Anterior cingulate cortex (tissue), 58 donors: ENCODE measurements at places on chromosomes 7 and 10.
A peak's percentile ranks its signal among the peaks of the same experiment; 100 is the strongest.

GRCh38 chr10:878895-879294 lies 52.6 kb downstream of the LARP4B start:
- DNase-seq = no peak

DNA sequence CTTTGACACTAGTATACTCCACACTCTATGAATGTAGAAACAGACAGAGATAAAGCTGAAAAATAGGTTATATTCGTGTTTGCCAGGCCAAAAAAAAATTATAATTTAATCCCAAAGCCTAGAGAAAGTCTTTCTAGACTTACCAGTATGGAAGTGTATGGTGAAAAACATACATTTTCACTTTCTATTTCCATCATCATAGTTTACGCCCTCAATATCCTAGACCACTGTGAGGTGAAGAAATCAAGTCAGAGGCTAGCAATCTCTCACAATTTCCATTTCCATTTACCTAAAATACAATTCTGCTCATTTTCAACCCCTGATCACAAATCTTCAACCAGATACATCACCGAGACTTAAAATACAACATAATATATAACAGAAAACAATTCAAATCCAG lies 16.2 kb downstream of the GPR22 start:
- no peak for DNase-seq

- no peak for DNase-seq
Observed at GRCh38 chr7:154853727-154854095, 149.2 kb downstream of the PAXIP1 start.

GRCh38 chr10:104527013-104527412 lies 114.1 kb upstream of the SORCS3 start:
- no peak for DNase-seq

DNA sequence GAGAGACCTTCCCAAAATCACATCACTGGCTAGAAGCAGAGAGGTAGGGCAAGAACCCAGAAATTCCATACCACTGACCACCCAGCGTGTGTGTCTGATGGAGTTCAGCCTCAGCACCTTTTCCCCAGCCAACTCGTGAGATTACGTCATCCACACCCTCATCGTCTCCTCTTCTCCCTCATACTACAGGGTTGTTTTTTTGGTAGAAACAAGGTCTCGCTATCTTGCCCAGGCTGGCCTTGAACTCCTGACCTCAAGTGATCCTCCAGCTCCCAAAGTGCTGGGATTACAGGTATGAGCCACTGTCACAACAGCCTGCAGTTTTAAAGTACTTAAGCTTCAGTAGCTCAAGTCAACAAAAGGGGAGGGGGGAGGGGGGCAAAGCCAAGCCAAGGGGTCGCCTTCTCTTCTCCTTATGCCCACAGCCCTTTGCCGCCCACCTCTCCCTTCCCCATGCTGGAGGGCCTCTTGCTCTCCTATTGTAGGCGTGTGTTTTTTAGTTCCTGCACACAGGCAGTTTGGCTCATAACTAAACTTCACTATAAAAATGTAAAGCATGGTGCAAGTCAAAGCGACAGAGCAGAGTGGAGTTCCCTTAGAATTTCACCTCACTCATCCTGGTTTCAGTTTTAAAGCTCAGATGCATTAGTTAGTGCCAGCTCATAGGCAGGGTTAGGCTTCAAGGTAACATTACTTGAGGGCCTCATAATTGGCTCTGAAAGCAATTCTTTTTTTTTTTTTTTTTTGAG lies 5.2 kb upstream of the PRDX3 start:
- DNase-seq = no peak

- no peak for DNase-seq
Observed at GRCh38 chr7:135441791-135442190, 68.1 kb downstream of the CNOT4 start.

GRCh38 chr10:48457949-48458661 lies 146.8 kb downstream of the ARHGAP22 start:
- no peak for DNase-seq

DNA sequence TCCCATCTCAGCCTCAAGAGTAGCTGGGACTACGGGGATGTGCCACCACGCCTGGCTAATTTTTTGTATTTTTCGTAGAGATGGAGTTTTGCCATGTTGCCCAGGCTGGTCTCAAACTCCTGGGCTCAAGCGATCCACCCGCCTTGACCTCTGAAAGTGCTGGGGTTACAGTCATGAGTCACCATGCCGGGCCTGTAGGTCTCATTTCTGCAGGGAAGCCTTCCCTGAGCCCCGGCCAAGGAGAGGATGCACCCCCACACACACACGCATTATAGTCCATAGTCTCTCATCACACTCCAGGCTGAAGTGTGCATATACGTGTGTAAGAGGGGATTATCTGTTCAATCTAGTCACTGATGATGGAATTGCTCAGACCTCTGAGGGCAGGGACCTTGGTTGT lies 29.3 kb downstream of the KCNMA1 start:
- DNase-seq = no peak

DNA sequence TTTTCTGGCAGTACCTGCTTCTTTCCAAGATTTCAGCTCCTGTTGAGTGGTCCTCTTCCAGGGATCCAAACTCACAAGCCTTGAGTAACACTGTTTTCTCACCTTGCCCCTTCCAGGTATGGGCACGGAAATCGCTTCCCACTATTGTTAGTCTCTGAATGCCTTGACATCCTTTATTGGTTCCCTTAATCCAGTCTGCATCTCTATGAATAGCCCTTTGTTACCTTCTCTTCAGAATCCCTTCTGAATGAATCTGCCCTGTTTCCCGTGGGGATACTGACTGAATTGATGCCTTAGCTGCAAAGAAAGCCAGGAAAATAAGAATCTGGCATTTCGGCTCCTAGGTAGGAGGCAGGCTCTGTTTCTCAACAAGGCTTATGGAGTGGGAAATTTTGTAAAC lies 467.7 kb downstream of the PLXNA4 start:
- DNase-seq = no peak

GRCh38 chr10:70078329-70078728 lies 25.7 kb downstream of the MACROH2A2 start:
- DNase-seq = no peak

DNA sequence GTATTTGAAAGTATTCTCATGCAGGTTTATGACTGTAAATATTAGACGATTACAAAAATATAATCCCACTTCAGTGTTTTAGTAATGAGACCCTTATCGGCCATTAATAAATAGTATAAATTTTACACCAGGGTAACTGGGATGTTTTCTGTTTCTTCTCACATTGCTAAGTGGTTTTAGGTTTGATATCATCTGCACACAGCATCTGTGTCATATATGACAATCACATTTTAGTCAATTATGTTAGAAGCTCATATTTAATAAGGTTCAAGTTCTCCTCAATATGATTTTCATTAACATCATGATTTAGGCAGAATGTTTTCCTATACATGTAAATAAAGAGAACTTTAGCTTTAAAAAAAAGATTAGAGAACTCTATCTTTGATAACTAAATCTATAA lies 66.8 kb downstream of the ATAD1 start:
- DNase-seq = no peak

DNA sequence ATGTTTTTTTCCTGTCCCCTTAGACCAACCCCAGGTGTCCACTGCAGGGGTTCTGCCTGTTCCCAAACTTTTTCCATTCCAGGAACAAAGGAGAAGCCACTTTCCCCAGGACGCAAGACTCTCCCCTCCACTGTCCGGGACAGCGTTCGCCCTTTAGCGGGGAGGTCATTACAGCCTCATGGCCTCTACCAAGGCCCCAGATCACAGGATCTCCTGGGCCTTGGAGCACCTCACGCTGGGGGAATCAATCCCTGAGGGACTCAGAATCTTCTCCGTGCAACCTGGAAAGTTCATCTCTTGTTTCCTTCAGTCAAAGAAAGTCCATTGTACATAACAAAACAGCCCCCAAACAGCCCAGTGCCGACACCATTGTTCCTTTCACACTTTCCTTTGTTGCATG lies 41.2 kb downstream of the MKI67 start:
- DNase-seq = no peak

- no peak for DNase-seq
Observed at GRCh38 chr7:69761290-69761922, 163.1 kb downstream of the AUTS2 start.

DNA sequence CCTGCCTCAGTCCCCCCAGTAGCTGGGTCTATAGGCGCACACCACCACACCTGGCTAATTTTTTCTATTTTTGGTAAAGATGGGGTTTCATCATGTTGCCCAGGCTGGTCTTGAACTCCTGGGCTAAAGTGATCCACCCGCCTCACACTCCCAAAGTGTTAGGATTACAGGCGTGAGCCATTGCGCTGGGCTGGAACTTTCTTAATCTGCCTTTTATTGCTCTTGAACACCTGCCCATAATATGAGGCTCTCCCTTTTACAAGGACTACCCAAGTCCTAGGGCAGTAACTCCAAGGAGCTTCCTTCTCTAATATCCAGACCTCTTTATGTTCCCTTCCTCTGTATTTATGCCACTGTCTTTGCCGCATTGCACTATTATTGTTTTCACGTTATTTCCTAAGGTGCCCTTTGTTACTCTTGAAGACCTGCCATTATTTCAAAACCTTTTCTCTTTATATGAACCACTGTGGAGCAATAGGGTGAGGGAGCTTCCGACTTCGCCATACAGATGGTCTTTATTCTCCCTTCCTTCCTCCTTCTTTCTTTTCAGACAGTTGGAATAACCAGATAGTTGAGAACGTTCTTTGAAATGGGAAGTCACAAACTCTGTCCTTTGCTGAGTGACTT lies 36.3 kb upstream of the TCF7L2 start:
- no peak for DNase-seq

GRCh38 chr7:128679920-128680319 lies 7.8 kb downstream of the GARIN1A start:
- no peak for DNase-seq

DNA sequence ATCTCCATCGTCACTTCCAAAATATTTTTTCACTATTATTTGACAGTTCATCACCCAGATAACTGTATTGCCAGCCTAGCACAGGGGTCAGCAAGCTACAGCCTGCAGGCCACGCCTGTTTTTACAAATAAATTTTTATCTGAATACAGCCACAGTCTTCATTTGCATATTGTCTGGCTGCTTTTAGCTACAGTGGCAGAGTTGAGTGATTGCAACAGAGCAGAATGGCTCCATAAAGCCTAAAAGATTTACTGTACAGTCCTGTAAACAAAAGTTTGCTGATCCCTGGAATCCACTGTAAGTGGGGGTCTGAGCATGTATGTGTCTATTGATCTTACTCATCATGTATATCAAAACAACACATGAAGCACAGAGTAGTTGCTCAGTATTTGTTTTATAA lies 45.9 kb upstream of the GNAI1 start:
- DNase-seq = no peak

DNA sequence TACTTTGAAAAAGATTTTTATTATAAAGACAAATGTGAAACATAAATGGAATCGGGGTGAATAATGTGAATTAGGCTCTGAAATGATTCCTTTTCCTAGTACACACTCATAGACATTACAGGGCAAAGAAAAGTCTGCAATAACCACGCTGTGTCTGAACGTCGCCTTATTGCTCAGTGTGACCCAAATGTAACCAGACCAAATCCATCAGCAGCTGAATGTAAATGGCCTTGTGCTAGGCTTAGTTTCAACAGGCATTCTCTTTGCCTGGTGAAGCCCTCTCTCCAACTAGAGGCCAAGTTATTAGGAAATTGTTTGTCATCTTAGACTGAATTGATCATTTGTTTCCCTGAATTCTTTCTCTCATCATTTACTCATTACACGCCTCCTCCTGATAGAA lies 225.5 kb downstream of the CHCHD3 start:
- no peak for DNase-seq

DNA sequence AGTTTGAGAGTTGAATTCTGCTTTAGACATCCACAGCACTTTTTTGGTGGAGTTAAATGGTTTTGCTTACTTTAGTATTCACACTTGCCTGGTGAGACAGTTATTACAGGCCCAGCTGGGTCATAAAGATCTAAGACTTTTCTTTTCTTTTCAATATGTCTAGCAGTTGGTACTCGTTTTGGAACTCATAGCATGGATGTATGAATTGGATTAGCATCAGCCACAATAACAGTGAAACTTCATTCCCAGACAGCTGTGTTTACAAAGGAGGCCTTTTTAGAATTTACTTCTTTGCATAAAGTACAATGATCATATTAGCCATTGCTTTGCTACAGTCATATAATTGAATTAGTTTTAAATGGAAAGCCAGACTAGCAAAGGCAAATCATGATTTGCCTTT lies 168.4 kb upstream of the DKK1 start:
- no peak for DNase-seq

GRCh38 chr7:134593530-134594392 lies 44.9 kb downstream of the AKR1B15 start:
- peak; percentile 83 for DNase-seq

DNA sequence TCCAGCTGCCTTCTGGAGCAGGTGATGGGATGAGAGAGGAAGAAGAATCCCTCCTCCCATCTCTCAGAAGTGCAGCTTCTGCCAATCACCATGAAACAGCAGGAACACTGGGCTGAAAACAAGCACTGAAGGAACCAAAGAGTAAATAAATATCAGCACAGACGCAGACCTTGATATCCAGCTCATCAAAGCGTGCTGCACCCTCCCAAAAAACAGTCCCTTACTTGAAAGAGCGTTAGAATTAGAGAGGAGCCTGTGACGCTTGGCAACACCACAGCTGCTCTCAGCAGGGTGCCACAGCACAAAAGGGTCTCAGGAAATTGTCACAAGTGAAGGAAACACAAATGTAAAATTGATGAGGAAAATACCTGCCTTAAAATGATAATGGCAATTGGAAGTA lies 39.5 kb downstream of the KLF6 start:
- no peak for DNase-seq

- DNase-seq = no peak
Observed at GRCh38 chr7:98211221-98211675, at the start of gene BHLHA15. Gene BHLHA15, plus strand, starts transcription at chr7:98211439. Its CDS starts 871 bp downstream, at chr7:98212310.

DNA sequence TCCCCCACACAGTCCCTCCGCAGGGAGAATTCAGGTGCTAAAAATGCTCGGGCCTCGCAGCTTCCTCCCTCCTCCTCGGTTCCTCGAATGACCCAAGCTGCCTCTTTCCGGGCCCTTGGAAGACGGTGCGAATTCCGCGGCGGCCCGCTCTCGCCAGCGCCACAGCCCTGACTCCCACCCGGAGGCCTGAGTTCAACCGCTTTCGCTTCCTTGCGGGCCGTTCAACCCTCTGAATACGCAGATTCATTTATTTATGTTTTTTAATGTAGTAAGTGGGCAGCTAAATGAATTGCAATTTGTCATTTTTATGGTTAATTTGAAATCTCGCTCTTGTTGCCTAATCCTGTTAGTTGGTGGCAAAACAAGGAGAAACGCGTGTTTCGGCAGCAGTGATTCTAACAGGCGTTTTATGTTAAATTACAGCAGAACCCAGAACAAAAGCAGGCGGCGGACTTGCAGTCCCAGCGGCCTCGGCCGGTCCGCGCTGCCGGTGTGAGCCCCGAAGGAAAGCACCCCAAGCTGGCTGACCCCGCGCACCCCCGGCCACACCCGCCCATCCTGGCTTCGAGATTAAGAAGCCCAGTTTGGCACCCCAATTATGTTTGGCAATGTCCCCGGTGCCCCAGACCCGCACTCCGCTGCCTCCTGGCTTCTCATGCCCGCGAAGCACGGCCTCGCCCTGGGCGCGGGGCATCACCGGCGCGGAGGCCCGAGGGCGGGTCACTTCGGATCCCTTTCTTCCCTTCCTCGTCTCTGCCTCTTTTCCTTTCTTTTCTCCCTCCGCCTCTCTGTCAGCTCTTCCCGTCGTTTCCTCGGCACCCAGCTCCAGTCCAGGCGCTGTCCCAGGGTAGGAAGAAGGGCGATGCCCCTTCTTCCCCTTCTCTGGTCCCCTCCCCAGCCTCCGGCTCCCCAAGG lies 75.9 kb downstream of the INSIG1 start:
- no peak for DNase-seq
